NCI-H1694 (cell line): ENCODE measurements at places on chromosomes 4 and X.

DNA sequence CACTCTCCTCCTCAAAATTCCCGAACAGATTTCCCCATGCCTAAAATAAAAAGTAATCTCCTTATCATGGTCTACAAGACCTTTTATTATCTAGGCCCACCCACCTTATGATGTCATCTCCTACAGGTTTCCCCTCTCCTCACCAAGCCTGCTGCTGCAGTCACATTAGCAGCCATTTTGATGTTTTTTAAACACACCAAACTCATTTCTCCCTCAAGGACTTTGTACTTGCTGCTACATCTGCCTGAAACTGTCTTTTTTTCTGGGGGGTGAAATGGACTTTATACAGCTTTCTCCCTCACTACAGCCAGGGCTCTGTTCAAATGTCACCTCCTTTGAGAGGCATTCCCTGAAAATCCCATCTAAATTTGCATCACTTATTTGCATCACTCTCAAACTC, 90.2 kb upstream of the TAB3 start:
- no peak for DNase-seq

DNA sequence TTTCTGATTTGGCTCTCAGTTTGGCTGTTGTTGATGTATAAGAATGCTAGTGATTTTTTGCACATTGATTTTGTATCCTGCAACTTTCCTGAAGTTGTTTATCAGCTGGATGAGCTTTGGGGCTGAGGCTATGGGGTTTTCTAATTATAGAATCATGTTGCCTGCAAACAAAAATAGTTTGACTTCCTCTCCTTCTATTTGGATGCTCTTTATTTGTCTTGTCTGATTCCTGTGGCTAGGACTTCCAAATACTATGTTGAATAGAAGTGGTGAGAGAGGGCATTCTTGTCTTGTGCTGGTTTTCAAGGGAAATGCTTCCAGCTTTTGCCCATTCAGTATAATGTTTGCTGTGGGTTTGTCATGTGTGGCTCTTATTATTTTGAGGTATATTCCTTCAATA, 734.7 kb upstream of the FAM241A start:
- DNase-seq, result no peak

DNA sequence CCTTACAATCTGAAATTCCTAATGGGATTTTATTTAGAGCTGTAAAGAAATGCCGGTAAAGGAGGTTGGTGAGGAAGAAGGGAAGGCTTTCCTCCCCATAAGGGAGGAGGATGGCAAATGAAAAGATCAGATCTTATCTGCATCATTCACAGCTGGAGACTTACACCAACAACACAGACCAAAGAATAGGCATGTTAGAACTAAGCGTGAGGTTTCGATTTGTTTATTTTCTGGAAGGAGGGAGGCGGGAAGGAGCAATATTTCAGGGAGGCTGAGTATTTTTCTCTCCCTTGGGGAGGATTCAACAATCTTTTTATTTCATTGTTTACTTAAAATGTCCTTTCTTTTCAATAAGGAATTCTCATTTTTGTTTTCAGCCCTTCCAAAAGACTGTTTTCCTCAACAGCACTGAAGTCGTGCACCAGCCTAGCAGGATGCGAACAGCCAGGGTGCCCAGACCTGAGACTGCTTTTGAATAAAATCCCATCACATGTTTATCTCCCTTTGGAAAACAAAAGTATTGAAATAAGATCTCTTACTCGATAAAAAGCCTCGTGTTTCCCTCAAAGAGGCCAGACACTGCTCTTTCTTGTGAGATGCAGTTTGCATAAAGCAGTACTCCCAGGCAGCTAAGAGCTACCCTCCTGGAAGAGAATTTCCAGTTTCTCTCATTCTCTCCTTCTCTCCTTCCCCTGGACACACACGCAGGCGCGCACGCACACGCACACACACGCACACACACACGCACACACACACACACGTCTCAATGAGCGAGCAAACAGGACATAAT, 236.1 kb downstream of the MGST2 start:
- DNase-seq, result no peak

DNA sequence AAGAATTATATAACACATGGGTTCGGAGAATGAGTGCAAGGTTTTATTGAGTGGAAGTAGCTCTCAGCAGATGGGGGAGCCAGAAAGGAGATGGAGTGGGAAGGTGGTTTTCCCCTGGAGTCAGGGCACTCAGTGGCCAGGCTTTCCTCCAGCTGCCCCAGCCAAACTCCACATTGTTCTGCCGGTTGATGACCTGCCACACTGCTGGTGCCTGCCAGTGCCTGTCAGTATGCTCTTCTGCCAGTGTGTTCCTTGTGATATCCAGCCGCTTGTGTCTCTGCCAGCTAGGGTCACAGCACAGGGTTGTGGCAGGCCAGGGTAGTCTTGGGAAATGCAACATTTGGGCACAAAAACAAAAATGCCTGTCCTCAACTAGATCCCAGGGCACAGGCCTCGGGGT, 604.8 kb upstream of the TECRL start:
- DNase-seq, result no peak

DNA sequence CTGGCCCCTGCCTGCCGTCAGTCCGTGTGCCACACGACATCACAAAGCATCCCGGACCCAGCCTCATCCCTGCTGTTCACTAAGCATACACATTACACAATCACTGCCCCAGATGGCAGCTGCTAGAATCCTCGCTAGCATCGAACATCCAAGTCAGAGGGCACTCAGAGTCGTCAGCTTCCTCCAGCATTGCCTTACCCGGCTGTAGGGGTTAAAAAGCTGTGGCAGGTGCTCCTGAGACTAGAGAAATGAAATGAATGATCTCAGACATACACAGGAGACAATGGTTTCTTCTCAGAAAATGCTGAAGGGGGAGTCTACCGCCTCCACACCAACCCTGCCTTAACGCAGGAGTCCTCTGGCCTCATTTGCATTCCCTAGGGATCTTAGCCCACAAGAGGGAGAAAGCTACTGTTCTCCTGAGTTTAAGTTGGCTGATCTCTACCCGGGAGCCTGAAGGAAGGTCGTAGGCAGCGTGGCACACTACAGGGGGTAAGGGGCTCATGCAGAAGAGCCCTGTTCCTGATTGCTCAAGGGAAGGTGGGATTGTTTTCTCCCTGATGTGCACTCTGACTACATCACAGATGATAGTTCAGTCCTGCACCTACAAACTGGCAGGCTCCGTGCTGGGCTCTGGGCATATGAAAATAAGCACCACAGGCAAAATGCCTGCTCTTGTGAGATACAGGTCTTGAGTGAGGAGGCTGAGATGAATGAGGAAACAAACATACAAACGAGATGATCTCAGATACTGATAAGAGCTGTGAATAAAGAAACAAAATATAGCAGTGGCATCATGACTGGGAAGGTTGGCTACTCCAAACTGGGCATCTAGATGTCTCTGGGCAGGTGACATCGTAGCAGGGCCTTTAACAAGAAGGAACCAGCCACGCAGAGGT, 2.6 kb upstream of the KIAA0232 start:
- peak; percentile 75 for DNase-seq

DNA sequence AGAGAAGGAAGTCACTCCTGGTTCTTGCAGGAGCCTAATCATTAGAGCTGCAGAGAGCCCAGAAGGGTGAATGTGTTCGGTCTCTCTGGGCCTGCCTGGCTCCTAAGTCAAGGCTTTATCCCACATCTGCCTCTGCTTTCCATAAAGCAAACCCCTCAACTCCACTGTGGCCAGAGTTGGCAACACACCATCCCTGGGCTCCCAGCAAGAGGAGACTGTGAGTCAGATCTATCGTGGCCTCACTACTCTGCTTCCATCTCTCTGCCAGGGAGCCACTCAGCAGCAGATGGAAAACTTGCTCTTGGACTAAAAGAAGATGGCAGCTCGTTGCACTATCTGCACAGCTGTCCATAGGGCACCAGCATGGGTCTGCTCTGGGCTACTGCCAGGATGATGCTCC, 348.2 kb downstream of the FBXW7 start:
- no peak for DNase-seq

DNA sequence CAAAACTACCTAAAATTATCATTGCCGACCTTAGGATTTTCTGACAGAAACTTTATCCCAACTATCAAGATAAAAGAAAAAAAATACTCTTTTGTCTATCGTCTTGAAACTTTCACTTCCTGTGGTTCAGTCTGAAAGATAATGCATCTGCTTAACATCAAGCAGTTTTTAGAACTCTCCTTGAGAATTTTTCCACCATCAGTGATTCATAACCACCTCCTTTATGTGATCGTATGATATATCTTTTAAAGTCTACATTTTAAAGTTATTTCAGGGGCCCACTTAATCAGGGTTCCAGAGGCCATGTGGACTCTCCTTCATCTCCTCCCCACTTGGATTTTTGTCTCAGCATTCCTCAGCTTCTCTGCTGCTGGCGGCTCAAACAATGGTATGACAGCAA, 272.8 kb upstream of the TENM3 start:
- no peak for DNase-seq

DNA sequence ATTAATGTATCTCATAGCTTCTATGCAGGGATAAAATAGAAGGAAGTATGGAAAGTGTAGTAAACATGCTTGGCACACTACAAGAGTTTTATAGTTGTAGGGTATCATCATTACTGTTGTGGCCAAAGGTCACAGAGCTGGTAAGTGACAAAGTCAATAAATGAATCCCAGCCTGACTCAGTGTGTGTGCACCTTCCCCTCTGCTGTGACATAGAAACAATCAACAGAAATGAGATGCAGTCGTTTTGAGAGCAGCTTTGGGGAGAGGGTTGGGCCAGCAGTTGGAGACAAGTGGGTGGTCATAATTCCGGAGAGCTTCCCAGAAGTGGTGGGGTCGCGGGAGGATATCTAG, 82.4 kb upstream of the RBPJ start:
- peak; percentile 35 for DNase-seq

- no peak for DNase-seq
These were observed 33.0 kb downstream of the GRIA3 start for GRCh38 chrX:123217077-123217476.

- no peak for DNase-seq
These were observed 2.0 kb downstream of the CCDC160 start for GRCh38 chrX:134239016-134239415.

GRCh38 chrX:40877887-40878286, 142.5 kb upstream of the MED14 start:
- DNase-seq, result peak; percentile 8

DNA sequence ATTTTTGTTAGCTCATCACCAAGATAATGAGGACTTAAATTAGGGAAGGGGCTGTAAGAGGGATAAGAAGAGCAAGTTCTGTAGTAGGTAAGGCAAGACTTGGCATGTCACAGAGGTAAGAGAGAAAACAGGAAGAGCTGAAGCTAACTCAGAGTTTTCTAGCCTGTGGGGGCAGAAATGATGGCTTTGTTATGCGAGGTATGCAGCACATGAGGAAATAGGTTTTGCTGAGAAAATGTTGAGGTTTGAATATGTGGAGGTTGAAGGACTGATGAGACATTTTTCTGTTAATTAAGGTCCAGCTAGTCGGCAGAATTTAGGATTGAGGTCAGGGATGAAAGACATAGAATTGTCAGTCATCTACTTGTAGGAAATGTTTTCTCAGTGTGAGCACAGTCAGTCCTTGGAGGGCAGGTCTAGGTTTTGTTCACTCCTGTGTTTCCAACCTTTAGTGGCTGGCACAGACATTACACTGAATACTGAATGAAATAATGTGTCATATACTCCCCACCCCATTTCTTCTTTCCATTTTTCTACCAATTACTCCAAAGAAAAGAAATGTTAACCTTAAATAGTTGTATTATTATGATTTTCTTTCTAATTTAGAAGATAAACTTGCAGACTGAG, 154.0 kb upstream of the AADAT start:
- no peak for DNase-seq

GRCh38 chr4:2286904-2287593, 25.1 kb upstream of the MXD4 start:
- no peak for DNase-seq

DNA sequence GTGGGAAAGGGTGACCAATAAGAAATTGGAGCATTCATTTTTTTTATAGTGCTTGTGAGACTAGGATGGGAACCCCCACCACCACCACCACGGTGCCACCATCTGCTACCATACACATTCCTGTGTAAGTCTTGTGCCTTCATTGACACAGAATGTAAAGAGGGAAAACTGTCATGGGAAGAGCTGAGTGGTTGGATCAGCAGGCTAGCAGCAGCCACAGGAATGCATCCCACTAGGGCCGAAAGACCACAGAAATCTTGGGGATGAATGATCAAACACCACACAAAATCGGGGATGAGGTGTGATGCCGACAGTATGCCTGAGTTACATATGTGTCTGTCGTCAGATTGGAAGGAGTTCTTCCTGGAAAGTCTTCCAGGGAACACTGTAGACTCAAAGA, 69.2 kb downstream of the SRPX start:
- no peak for DNase-seq
